HS-27A (cell line): ENCODE measurements at places on chromosomes 12 and 14.

- no peak for DNase-seq
These were observed 68.0 kb upstream of the OSBPL8 start for GRCh38 chr12:76627346-76628135.

DNA sequence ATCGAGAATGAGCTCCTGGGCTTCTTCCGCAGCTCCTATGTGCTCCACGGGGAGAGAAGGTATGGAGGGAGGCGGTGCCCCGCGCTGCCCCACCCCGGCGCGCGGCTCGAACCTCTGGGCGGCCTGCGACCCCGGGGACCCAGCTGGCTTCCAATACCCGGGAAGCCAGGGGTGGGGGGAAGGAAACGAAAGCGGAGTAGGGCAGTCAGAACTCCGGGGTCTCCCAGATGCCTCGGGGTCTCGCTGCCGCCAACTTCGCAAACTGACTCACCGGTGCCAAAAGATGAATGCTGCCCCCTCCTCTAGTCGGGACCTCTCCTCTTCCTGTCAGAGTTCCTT, 1.3 kb downstream of the TRHDE start:
- no peak for DNase-seq

- no peak for DNase-seq
These were observed 16.9 kb upstream of the PPP4R4 start for GRCh38 chr14:94157197-94157596.

GRCh38 chr14:105492971-105493871, 2.2 kb downstream of the TEDC1 start:
- DNase-seq = no peak

DNA sequence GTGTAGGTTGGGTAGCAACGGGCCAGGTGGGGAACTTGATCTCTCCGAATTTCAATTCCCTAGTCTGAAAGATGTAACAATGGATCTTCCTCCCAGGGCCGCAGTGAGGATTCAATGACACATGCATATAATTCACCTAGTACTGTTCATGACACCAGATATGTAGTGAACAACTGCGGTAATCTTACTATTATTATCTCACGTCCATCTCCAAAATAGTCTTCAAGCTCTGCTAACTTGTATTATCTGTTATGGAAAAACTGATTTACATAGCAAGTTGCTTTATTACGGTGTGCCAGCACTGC, 26.4 kb downstream of the MOK start:
- no peak for DNase-seq

DNA sequence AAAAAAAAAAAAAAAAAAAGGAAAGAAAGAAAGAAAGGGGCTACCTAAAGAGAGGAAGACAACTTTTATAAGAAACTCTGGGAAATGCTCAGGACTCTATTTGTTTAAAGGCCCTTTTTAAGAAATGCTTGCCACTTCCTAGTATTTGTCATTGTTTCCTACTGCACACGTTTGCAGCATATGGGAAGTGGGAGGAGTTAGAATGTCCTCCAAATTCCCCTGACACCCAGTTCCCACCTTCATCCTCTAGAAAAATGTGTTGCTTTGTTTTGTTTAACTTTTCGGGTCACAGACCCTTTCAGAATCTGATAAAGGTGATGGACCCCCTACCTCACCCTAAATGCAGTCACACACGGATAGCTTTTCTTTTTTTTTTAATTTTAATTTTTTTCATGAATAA, 40.8 kb downstream of the NINJ2 start:
- DNase-seq = no peak

DNA sequence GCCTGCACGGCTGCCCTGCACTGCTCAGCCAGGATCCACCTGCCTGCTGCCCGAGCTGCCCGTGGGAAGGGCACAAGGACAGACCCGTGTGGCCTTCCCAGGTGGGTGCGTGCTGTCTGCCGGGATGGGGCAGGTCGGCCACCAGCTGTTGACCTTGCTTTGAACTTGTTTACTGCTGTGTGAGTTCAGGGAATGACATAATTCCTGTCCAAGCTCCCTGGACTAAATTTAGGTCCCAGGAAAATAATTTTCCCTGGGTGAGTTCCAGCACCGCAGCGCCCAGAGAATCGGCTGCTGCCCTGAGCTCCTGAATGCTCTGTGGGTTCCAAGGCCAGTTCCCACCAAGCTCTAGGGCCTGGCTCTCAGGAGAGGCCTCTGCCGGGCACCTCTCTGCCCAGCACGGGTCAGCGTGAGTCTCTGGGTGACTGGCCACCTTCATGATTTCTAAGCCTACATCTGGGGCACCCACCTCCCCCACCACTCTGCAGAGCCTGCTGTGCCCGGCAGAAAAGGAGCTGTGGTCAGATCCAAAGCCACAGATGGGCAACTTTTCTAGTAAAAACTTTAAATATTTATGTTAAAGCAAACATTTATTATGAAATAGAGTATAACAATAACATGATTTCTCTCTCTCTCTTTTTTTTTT, 27.2 kb upstream of the MLXIP start:
- DNase-seq = no peak

- no peak for DNase-seq
These were observed 82.8 kb downstream of the RIN3 start for GRCh38 chr14:92596331-92596907.

- no peak for DNase-seq
These were observed 79.7 kb downstream of the SPTB start for GRCh38 chr14:64800000-64800399.

GRCh38 chr12:51862947-51863346, 14.4 kb upstream of the FIGNL2 start:
- no peak for DNase-seq

- DNase-seq = no peak
These were observed 47.9 kb downstream of the SDR9C7 start for GRCh38 chr12:56886319-56886718.

GRCh38 chr14:101476916-101477553, 84.3 kb upstream of the DIO3 start:
- no peak for DNase-seq
